Caco-2 (cell line): ENCODE measurements at places on chromosomes 1 and 21.
A peak's percentile ranks its signal among the peaks of the same experiment; 100 is the strongest.

DNA sequence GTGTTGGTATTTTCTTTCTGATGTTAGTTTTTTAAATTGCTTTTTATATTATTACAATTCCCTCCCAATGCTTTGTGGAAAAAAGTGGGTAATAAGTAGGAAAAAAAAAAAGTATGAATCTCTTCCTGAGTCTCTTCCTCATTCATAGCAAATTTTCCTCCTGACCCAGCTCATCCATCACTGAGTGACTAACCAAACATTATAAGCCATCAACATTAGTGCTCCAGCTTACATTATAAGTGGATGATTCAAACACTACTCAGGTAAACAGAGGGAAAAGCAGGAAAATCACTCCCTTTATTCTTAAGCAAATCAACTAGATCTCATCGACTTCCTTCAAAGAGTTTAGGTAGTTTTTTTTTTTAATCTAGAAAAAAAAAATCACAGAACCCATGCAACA, 15.4 kb upstream of the SAMD13 start:
- no peak for DNase-seq

GRCh38 chr1:48405940-48406339, 66.1 kb downstream of the SPATA6 start:
- DNase-seq, result no peak

GRCh38 chr1:87108228-87108627, 193.8 kb downstream of the HS2ST1 start:
- no peak for DNase-seq

DNA sequence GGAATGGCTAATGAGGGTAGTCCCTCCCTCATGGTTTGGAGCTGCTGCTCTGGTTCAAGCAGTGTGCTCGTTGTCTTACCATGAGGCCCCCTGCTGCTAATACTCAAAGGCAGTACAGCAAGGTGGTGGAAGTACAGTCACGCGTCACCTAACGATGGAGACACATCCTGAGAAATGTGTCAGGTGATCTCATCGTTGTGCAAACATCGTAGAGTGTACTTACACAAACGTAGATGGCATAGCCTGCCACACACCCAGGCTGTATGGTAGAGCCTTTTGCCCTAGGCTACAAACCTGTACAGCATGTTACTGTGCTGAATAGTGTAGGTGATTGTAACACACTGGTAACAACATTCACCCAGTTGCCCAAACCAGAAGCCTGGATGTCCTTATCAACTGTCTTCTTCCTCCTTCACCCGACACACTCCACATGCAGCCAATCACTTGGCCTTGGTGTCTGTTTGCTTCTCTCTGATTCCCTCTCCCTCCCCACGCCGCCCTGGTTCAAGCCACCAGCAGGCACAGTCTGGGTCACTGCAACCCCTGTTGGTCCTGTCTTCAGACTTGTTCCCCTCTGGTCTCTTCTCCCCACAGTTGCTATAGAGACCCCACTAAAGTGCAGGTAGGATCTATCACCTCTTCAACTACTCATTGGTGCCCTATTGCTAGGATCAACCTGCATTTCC, 6.0 kb upstream of the KCNA2 start:
- no peak for DNase-seq

- DNase-seq, result no peak
These were observed 34.5 kb downstream of the CTNNBIP1 start for GRCh38 chr1:9875636-9876000.

DNA sequence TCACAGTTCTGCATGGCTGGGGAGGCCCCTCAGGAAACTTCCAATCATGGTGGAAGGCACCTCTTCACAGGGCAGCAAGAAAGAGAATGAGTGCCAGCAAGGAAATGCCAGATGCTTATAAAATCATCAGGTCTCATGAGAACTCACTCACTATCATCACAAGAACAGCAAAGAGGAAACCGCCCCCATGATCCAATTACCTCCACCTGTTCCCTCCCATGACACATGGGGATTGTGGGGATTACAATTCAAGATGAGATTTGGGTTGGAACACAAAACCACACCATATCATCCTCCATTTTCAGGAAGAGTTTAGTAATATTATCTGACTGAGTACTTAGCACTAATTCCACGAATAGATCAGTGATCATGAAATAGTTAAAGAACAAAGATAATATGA, 244.2 kb downstream of the LMO4 start:
- DNase-seq, result no peak

DNA sequence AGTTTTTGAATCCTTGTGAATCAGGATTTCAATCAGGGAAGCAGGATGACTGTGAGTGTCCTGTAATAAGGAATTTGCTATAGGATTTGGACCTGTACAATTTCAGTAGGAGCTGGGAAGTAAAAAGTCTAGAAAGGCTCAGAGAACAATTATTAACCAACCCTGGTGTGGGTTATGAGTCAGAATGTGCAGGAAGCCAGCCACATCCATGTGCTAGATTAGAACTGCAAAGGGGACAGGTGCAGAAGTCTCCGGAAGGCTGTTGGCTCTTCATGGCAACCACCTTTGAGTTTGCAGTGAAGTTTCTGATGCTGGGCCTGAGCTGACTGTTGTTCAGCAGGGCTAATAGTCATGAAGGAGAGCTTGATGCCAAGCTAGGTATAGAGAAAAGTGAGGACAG, 70.7 kb downstream of the SPATA46 start:
- DNase-seq, result no peak

DNA sequence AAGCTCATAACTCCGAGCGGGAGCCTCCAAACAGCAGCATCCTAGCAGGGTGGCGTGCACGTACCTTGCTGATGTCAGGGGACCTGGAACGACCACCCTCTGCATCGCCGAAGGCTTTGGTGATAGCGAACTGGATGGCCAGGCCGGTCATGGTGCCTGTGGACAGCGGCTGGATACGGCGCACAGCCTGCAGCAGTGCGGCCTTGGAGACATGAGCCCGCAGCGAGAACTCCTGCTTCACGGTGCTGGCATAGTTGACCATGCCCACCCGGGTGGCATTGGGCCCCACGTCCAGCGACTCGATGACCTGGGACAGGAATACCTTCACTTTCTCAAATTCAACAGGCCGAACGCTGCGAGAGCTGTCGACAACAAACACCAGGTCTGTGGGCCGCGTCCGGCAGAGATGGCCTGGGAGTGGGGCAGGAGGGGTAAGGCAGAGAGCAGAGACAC, 2.0 kb downstream of the MATN1 start:
- no peak for DNase-seq

GRCh38 chr1:166017395-166017794, 149.4 kb downstream of the FAM78B start:
- no peak for DNase-seq

- DNase-seq, result peak; percentile 59
These were observed 56.2 kb downstream of the ST3GAL3 start for GRCh38 chr1:43763497-43763973.

- no peak for DNase-seq
These were observed 70.6 kb upstream of the GCLM start for GRCh38 chr1:93979718-93980319.

- DNase-seq, result no peak
These were observed 34.4 kb upstream of the RNF19B start for GRCh38 chr1:32998997-32999396.

DNA sequence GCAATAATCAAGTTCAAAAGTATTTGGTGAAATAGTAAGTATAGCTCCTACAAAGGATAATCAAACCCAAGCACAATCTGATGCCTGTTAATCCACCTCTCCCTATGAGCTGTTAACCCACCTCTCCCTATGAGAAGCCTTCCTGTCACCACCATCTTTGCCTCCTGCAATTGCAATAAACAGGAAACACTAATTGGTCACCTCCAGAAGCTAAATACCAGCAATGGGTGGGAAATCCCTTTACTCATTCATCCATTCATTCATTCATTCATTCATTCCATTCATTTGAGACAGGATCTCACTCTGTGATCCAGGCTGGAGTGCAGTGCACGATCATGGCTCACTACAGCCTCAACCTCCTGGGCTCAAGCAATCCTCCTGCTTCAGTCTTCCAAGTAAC, 132.8 kb downstream of the RERE start:
- no peak for DNase-seq

GRCh38 chr1:183841950-183842794, 37.3 kb downstream of the RGL1 start:
- DNase-seq, result no peak

- DNase-seq, result no peak
These were observed 731.6 kb upstream of the ADGRL4 start for GRCh38 chr1:79738101-79738500.

GRCh38 chr1:223738465-223739365, 26.4 kb downstream of the CAPN2 start:
- peak; percentile 64 for DNase-seq

DNA sequence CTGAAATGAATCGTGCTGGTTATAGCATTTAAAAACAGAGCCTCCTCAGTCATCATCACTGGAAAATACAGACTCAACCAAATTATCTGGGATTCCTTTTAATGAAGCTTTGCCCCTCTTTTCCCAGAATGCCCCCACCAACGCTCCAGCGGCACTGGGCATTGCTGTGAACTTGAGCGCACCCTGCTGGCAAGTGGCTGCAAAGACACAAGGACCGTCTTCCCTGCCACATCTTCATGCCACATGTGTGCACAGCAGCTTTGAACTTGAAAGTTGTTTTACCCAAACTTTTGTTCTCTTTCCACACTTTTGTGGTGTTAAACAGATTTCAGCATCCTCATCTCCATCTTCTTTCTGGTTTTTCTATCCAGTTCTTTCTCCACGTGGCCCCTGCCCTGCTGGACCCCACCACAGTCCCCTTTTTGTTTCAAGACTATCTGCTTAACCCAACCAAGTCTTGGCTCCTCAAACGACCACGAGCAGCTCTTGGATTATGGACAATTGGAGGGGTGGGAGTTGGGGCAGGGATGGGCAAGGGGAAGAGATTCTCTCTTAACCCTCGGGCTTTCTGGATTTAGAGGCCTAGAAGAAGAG, 12.8 kb upstream of the LMX1A start:
- peak; percentile 63 for DNase-seq

DNA sequence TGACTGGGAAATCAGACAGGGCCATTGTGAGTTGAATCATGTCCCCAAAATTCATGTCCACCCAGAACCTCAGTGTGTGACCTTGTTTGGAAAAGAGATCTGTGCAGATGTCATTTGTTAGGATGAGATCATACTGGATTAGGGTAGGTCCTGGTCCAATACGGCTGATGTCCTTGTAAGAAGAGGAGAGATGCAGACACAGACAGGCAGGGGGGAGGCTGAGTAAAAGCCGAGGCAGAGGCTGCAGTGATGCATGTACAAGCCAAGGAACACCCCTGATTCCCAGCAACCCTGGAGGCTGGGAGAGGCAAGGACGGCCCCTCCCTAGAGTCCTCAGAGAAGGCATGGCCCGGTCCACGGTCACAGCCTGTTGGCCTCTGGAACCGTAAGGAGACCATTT, 15.9 kb upstream of the NPPB start:
- DNase-seq, result no peak

- no peak for DNase-seq
These were observed 107.3 kb upstream of the RUNX3 start for GRCh38 chr1:25037174-25038074.

DNA sequence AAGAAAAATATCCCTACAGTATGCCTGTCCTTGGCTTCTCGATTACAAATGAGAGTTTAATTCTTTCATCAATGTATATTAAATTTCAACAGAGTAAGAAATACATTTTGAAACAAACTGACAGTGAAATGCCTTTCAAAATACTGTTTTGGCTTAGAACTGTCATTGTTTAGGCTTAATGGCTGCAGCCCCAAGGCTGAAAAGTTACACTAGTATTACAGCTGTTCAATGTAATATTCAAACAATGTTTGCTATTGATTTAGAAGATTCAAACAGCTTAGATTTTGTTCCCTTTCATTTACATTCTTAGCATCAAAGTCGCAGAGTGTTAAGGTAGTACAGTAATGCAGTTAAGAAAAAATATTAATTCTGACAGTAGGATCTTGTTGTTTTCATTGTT, 882.9 kb upstream of the ADGRL2 start:
- no peak for DNase-seq

GRCh38 chr1:155050560-155051341, at the start of gene ADAM15:
Gene ADAM15 (plus strand): TSS chr1:155051316. CDS start chr1:155051387, 71 bp downstream.
- DNase-seq, result peak; percentile 90

DNA sequence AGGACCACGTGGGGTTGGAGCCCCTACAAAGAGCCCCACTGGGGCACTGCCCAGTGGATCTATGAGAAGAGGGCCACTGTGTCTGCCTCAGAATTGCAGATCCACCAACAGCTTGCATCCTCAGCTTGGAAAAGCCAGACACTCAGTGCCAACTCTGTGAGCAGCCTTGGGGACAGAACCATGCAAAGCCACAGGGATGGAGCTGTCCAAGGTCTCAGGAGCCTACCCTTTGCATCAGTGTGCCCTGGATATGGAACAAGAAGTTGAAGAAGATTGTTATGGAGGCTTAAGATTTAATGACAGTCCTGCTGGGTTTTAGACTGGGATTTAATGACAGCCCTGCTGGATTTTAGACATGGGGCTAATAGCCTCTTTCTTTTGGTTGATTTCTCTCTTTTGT, 1670.9 kb downstream of the PLA2G4A start:
- no peak for DNase-seq

DNA sequence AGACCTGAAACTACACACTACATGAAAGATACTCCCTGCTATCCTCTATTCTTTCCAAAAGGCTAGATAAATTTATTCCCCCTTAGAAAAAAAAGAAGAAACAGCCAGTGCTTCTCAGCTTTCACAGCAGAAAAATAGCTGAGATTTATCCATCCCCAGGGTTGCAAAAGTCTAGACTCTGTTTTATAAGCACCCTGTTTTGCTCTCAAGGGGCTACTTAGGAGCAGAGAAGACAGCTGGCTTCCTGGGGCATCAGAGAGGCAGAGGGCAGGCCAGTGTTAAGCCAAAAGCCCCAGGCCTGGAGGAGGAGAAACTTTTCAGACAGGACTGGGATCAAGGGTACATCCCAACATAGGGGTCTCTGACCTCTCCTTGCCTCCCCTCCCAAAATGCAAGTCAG, 3.9 kb downstream of the LAMB3 start:
- DNase-seq, result no peak

DNA sequence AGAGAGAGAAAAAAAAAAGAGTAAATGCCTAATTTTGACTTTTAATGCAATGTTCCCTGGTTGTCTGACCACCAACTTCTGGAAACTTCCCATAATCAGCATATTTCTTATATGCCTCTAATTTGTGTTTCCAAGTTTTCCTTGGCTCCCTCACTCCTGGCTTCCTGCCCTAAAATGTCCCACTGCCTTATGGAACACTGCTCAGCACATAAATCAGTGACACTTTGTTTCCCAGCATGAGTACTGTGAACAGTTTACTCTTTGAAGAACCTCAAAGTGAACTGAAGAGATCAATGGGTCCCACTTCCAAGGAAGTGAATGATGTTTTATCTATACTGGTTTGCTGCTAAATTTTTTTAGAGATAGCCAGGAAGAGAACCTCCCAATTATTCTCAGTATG, 271.3 kb upstream of the PRMT6 start:
- no peak for DNase-seq

DNA sequence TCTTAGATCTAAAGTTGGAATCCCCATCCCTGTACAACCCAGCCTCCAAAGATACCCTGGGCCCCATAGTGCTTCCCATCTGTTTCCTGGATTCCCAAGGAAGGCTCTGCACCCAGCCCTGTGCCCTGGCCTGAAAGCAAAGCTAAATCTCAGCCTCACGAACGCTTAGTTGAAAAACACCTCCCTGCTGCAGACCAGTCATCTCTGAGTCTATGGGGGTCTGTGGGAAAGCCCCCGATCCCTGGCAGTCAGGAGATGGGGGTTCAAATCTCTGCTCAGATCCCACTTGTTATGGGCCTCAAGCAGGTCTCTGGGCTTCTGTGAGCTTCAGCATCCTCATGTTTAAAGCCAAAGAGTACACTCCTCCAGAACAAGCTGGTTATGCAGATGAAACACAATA, 210.5 kb upstream of the GRIK3 start:
- no peak for DNase-seq
